NCI-H510A treated with DMSO at 0.1 percent for 48 hours (cell line): ENCODE measurements at places on chromosomes 5 and 9.

GRCh38 chr5:157356576-157356975 is 90.7 kb downstream of the CYFIP2 start:
- no peak for DNase-seq

GRCh38 chr5:89694026-89694550 is 715.5 kb downstream of the CETN3 start:
- no peak for DNase-seq

DNA sequence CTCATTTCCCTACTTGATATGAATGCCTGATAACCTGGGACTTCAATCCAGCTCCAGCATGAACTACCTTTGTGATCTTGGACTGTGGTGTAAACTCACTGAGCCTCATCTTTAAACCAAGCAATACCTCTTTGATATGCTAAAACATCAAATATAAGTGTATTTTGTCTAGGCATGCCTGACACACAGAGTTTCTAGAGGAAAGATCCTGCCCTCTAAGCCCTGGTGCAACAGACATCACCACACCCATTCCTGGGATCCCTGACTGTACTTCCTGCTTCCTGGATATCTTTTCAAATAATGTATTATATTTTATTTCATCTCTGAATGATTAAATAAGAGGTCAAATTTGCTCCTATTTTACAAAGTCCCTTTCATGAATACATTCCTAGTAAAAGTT is 55.8 kb downstream of the ANXA2R start:
- DNase-seq = no peak

GRCh38 chr5:42015681-42016080 is 90.6 kb downstream of the FBXO4 start:
- DNase-seq = no peak

- DNase-seq = no peak
Measured at GRCh38 chr5:179387151-179388110, 42.2 kb upstream of the ADAMTS2 start.

- DNase-seq = no peak
Measured at GRCh38 chr5:124730381-124730780, 16.1 kb downstream of the ZNF608 start.

DNA sequence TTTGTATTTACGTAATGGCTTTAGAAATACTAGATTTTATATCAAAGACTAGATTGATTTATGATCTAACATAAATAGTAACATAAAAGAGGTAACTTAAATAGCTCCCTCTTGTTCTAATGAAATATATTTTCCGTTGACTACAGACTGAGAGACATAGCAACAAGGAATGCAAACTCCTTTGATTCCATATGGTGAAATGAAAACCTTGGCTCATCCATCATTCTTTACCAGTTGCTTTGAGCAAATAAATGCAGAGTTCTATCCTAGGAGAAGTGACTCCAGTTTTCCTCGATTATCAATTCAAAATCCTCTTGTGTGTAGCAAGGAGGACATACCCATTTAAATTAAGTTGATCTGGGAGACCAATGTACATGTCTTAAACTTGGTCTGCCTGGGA is 18.0 kb upstream of the JAKMIP2 start:
- no peak for DNase-seq

- peak; percentile 12 for DNase-seq
Measured at GRCh38 chr5:139660105-139660922, 12.2 kb downstream of the CXXC5 start.

DNA sequence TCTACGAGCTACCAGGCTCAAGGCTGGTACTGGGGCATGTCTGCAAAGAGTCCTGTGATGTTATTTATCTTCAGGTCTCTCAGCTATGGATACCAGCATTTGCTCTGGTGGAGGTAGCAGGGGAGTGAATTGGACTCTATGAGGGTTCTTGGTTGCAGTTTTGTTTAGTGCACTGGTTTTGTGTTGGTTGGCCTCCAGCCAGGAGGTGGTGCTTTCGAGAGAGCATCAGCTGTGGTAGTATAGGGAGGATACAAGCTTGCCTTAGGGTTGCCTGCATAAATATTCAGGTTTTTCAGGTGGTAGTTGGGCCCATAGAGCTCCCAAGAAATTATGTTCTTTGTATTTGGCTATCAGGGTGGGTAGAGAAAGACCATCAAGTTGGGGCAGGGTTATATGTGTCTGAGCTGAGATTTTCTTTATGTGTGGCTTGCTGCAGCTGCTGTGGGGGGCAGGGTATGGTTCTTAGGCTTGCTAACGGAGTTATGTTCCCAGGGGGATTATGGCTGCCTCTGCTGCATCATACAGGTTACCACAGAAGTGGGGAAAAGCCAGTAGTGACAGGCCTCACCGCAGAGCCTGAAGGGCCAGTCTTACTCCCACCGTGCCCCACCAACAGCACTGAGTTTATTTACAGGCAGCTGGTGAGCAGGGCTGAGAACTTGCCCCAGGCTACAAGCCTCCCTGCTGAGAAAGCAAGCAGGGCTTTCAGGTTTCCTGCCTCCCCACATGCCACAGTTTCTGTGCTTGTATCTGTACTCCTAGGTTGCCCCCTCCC is 9.7 kb upstream of the RIOK2 start:
- no peak for DNase-seq

DNA sequence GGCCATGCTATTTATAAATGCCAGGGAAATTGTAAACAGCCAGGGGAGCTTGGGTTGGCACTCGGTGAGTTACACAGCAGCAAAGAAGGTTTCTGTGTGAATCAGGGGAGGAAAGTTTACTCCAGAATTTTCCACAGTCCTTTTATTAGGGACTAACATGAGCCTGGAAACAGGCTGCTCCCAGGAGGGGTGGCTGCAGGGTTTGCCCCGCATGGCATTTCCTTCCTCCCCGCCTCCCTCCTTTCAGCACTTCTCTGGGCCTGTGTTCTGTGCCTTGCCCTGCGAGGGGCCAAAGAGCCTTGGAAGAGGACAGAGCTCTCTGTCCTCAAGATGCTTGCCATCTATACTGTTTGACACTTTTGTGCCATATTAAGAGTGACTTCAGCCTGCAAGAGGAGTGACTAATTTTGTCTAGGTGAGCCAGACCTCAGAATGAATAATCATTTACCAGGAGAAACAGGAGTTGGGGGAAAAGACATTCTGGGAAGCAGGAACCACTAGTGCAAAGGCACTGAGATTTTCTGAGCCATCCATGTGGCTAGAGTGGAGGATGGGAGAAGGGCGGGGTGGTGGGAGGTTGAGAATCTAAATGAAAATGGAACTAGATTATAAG is 1.8 kb downstream of the GSN start:
- DNase-seq = no peak

GRCh38 chr9:131530546-131530919 is 530 bp downstream of the UCK1 start:
- DNase-seq = peak; percentile 33

DNA sequence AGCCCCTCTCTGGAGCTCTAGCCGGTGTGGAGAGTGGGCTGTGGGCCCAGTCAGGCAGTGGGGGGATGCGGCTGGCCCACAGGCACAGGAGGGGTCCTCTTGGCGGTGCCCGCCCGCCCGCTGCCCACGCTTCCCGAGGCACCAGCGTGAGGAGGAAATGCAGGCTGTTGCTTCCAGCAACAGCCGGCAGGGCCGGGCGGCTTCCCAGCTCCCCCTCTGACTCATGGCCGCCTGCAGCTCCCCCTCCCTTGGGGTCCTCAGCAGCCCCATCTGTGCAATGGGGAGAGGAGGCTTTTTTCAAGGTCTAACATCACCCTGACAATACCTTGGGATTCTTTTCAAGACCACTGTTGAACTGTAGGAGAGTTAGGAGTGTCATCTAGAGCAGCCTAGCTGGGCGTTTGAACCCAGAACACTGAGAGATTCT is 10.4 kb downstream of the CXXC5 start:
- no peak for DNase-seq

- peak; percentile 92 for DNase-seq
Measured at GRCh38 chr9:136140966-136141365, 22.3 kb upstream of the TMEM250 start.
